ENCODE measurements at places on chromosomes 16 and 17.

- no peak for DNase-seq
Observed at GRCh38 chr16:80299416-80299815, 241.4 kb upstream of the DYNLRB2 start.

GRCh38 chr16:19066988-19067348, 446 bp upstream of the COQ7 start:
- DNase-seq: no peak

DNA sequence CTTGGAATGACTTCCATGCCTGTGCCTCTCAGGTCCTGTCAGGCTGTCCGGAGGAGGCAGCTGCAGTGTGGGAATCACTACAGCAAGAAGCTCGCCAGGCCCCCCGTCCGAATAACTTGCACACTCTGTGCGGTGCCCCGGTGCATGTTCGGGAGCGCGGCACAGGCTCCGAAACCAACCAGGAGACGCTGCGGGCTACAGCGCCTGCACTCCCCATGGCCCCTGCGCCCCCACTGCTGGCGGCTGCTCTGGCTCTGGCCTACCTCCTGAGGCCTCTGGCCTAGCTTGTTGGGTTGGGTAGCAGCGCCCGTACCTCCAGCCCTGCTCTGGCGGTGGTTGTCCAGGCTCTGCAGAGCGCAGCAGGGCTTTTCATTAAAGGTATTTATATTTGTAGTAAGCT, 1.3 kb downstream of the NRN1L start:
- DNase-seq: no peak

DNA sequence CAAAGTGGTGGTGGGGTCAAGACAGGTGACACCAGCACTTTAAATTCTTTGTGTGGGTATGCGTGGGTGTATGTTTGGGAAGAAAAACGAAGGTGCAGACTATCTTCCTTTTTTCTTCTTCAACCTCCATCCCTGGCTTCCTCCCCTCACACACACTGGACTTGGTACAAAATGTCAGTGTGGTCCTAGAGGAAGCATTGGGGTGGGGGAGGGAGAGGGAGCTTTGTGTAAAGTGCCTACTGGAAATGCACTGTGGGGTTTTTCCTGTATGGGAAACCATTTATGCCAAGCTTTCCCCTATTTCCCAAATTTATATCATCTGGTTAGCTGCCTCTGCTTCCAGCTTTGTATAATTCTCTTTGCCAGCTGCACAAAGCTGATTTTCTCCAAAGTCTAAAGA, 44.4 kb downstream of the SLFN12L start:
- no peak for DNase-seq

DNA sequence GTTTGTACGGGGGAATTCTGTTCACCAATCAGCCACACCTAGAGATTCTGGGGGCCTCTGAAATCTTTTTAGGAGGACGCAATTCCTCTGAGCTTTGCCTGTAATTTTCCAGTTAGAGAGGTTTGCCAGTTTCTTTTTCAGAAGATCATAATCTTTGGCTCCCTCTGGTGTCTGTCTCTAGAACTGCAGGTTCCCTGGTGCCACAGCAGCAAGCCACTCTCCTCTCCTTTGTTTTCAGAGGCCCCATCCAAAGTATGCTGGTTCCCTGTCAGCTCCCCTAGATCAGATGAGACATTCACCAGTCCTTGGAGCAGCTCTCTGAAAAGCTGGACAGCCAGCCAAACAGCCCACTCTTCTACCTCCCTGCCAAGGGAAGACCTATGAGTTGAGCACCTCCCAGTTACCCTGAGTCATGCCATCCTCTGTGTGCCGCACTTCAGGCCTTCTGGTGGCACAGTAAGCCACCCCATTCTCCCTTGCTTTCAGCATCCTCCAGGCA, 36.1 kb downstream of the RNF112 start:
- peak; percentile 79 for DNase-seq

DNA sequence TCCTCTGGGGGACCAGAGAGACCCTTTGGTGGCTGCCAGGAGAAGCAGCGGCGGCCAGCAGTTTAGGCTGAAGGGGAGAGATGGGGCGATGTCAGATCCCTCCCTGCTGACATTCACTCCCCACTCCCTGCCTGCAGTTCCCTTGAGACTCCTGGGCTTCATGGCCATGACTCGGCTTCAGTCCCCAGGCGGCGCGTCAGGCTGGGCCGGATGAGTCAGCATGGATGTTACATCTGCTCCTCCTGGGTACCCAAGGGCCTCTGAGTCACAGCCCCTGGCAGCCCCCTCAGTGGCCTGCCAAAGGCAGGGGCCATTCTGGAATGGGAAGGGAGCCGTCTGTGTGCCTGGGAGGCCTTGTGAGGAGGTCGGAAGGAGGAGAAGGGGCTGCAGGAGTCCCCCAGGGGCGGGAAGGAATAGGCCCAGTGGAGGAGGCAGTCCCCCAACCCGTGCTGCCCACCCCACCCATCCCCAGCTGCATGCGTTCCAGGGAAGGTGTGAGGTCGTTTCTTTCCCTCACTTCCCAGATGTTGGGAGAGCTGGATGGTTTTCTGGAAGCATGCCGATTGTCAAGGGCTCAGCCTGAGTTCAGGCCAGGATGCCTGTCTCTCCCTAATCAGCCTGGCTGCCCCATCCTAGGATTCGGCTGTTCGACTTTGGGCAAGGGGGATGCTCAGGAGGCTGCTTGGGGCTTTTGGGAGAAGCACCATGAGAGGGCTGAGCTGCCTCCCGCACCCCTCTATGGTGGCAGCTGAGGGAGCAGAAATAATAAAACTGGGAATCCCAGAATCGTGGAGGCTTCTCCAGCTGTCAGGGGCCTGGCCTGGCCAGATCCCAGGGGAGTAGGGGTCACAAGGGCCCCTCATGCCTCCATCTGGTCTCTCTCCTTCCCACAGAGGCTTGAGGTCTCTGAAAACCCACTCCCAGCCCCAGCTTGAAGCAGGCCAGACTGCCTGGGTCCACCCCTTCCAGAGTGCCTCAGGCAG, 9.7 kb downstream of the RHBDL3 start:
- DNase-seq: no peak

DNA sequence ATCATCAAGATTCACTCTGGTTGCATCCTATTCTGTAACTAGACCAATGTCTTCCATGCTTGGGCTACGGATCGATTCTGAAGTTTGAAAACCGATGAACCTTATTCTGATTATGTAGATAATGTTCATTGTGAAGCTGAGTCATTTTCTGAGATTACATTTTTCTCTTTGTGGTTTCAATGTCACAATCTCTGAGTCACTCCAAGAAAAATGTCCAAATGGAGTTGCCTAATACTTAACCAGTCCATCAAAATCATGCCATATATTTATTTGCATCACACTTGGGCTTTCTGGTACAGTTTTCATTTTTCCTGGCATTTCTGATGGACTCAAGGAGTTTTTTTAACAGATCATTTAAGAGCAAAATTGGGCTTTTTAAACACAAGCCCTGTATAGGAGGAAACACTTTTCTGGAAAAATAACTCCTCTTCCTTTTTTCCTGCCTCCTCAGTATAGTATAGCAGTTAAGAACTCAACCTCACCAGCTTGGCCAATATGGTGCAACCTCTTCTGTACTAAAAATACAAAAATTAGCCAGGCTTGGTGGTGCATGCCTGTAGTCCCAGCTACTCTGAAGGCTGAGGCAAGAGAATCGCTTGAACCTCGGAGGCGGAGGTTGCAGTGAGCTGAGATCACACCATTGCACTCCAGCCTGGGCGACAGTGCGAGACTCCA, 17.5 kb downstream of the CACNG3 start:
- no peak for DNase-seq

Measured in CD8-positive, alpha-beta T cell (primary cell).